T follicular helper cell (primary cell): ENCODE measurements at places on chromosomes 4 and X.

DNA sequence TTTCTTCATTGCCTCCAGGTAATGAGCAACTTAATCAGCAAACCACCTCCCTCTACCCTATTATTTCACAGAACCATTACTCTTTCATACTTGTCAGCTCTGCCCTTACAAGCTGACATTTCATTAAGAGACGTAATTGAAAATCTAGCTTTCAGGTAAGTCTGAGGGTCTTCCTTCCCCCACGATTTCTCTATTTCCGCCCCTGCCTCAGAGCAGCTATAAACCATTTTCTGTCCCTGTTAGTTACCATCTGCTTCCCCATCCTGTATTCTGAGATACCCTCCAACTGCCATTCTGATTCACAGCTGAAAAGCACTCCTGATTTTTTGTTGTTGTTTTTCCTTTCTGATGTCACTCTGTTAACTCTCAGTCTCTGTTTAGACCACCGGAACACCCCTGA is 37.1 kb downstream of the SH3RF1 start:
- DNase-seq = no peak

DNA sequence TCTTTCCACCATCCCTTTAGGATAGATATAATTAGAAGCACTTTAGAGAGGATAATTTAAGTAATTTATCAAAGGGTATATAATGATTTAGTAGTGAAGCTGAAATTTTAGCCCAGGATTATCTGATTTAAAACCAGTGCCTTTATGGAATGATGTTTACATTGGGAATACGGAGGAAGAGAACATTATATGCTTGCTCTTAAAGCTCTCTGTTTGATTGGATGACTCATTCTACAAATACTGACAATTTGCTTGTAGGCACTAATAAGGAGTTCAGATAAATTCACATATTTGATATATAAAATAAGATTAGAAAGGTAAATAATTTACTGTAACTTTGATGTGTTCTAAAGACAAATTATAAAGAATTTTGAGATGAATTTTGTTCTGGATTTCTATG is 84.7 kb downstream of the SH3BGRL start:
- no peak for DNase-seq

GRCh38 chrX:1391370-1391706 is 575 bp downstream of the SLC25A6 start:
- no peak for DNase-seq

DNA sequence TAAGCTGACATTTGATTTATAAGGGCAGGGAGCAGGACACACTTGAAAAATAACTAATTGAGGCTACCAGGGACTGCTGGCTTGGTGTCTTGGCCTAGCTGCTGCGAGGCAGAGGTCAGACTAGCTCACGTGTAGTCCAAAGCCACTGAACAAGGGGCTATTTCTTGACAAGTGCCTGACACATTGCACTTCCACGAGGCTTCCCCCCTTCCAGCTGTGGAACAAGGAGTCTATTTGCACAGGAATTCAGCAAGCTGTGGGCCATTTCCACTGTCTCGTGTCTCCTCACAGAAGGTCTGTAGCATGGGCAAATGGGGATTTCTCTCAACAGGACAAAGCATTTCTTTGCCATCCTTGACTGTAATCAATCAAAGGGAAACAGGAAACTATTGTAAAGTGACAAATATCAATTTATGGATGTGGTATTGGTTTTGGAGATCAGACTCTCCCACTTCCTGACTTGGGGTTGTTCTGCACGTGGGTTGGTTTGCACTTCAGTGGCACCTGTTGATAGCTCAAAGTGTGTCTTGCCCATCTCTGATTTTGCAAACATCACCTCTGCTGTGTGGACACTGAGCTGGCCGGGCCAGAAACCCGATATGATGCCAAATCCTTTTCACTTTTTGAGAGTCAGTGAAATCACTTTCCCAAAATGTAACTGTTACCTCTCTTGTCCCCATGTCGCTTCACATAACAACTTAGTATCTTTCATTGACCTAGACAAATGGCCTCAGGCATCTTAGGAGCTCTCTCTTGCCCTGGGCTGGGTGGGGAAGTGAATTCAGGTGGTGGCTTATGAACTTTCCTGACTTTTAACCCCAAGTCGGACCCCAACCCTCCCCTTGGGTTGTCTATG is 107.4 kb upstream of the MAMLD1 start:
- no peak for DNase-seq

- no peak for DNase-seq
Observed at GRCh38 chrX:77347572-77347971, 99.6 kb upstream of the FGF16 start.

- no peak for DNase-seq
Observed at GRCh38 chrX:81378560-81378959, 176.7 kb downstream of the SH3BGRL start.

DNA sequence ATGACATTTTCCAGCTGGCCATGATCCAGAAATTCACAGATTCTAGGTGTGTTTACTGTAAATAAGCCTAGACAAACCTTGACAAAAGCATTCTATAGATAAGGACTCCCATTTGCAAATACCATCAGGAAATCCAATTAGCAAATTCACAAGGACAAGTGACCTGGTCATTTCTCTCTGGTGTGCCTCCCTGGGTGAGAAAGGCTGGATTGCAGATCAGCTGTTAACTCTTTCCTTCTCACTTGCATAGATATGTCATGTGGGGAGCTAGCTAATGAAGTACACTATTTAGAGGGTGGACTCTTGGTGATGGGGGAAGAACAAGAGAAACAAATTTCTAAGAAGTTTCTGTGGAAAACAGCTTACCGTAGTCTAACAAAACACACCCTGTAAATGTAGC is 58.9 kb downstream of the MOSPD2 start:
- DNase-seq = no peak

- DNase-seq = no peak
Observed at GRCh38 chr4:183987987-183988392, 82.9 kb downstream of the STOX2 start.

DNA sequence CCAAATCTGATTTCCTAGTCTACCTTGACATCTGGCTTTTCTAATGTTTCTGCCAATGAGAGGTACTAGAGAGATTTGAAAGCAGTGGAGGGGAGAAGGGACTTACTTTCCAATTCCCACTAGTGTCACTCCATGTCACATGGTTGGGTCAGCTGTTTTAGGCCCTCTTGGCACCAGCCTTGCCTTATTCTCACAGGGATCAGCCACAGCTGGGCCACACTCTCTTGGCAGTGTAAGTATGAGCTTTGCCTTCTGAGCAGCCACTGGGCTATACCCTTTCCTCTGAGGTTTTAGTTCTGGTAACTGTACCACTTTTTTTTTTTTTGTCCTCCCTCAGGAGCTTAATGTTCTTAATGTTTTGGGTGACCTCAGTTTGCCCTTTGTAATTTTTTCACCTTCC is 10.2 kb upstream of the ADH1C start:
- DNase-seq = no peak

DNA sequence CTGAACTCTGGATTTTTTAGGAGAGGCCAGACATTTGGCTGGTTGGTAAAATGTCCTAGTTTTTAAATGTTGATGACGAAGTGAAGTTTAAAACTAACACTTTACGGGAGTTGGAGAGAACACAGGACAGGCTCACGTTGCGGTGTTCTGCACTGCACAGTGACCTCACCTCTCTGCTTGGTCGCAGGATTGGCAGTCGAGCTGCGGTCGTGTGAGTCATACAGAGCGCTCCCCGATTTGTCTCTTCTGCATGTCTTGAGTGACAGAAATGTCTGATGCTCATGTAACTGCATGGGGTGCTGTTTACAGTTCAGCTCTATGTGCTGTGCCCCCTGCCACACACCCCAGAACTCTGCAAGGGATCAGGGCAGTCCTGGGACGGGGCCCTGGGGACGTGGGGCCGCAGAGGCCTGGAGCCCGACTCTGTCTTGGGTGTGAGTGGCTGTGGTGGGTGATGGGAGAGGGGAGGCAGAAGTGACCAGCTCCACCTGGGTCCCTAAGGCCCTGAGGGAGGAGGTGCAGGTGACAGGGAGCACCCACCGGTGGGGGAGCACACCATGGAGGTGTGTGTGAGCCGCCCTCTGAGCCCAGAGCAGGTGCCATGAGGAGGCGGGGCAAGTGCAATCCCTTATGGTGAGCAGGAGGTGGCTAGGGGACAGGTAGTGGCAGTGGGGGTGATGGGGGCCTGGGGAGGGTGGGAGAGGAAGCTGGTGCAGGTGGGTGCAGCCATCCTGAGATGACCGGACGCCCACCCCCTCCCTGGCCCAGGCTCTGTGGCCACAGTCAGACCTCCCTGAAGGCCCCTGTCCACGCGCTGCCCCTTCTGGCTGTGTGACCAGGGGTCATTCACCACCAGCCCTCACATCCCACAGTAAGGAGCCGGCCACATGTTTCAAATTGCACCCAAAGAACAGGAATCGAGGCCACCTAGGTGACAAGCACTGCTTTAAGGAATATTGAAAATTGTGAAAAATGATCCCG is 77.9 kb upstream of the ADRA2C start:
- DNase-seq = no peak

- DNase-seq = no peak
Observed at GRCh38 chr4:88661739-88662138, 35.9 kb downstream of the NAP1L5 start.

DNA sequence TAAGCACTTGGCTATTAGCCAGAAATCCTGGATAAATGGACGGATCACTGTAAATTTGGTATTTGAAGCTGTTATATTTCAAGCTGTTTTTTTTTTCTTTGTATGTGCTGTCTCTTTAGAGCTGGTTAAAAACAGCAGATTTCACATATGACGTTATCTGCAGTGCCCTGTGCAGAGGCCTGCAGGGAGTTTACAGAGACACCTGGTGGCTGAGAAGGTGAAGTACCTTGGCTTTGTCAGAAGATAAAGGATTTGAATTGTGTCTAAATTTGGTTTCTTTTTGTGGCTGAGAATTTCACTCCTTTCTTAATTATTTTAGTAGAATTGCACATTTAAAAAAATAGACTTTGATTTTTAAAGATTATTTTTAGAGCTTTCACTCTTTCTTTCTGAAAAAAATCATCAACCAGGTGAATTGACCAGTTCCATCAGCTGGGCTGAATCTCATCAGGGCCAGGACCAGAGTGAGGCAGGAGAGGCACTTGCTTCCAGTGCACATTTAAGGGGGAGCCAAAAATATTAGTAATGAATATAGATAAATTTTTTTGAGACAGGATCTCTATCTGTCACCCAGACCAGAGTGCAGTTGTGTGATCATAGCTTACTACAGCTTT is 9.6 kb upstream of the CHRNA9 start:
- peak; percentile 60 for DNase-seq

DNA sequence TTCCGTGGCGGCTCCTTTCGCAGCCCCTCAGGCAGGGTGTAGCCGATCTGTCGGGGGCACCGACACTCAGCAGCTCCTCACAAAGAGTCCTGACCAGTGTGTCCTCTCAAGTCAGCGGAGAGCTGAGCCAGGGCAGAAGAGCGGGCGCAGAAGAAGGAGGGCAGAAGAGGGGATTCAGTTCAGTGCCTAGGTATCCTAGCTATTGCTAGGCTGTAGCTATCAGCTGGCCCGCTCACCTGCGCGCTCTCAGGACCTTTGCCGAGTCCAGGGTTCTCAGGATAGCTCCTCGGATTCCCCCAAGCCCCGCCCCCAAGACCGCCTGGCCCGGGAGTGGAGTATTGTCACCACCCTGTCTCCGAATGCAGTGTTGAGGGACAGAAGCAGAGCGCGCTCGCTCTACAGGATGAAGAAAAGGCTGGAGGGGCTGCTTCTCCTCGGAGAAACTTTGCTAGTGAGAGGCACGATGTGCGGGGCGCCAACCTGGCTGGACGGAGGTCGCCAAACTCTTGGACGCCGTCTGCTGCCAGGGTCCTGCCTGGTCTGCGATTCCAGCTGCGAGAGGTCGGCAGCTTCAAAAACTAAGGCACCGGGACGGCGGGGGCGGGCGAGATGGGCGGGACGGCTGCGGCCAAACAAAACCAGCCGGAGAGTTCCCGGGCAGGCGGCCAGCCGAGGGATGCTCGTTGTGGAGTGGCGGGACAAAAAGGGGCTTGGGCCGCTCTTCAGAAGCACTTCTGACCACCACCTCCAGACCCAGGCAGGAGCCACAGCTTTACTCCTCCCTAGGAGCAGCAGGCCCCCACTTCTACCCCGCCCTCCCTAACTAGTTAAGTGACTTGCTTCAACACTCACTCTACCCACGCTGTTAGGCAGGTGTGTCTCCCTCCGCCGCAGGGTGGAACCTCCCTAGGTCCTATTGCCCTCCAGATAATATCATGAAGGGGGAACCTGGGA is at the start of gene XKRX:
TSS of gene XKRX (minus strand) at position 258 of the 954 bp plus-strand sequence. CDS start 613 bp downstream, outside the sequence.
- DNase-seq = no peak

GRCh38 chr4:108060686-108061321 is 71.1 kb downstream of the HADH start:
- DNase-seq = no peak

GRCh38 chr4:113355550-113356371 is 306.3 kb downstream of the ANK2 start:
- DNase-seq = peak; percentile 13

GRCh38 chr4:151267822-151268535 is 9.0 kb upstream of the PRSS48 start:
- no peak for DNase-seq

- DNase-seq = no peak
Observed at GRCh38 chrX:17521871-17522693, 147.1 kb downstream of the NHS start.

- no peak for DNase-seq
Observed at GRCh38 chr4:169229571-169230028, 41.2 kb downstream of the SH3RF1 start.

GRCh38 chrX:47683829-47684205 is 24.8 kb upstream of the UXT start:
- no peak for DNase-seq

DNA sequence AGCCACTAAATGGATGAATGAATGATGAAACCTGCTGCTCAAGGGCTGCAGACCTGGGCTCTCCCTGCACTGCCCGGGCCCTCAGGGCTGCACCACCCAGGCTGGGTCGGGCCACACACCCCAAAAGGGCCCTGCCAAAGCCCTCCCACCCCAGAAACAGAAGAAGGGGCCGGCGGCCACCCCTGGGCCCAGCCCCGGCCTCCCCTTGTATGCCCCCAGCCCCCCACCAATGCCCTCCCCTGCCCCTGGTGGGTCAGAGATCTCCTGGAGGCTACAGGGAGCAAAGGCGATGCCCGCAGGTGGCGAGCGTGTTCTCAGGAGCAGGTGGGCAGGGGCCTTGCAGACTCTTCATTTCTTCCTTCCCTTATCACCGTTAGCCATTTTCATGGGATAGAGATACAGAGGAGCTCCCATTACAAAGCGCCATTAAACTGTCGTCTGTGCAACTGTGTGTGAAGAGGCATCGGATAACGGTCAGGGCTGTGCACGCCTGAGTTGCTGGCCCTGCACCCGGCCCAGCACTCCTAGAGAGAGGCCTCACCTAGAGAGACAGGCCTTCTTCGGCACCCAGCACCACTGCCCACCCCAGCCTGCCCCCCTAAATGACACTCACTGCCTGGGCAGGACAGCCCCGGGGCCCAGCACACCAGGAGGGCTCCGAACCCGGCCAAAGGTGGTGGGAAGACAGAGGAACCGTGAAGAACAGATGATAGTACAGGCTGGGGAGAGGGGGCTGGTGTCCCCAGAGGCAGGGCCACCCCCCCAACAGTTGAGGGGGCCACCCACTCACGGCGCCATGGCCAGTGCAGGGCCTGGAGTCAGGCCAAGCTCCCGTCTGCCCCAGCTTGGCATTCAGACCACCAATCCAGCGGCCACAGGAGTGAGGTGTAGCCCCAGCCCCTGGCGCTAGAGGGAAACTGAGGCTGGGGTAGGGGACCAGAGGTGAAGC is 133.7 kb downstream of the FAM53A start:
- DNase-seq = no peak
